ENCODE measurements at places on chromosomes 7 and 10.

GRCh38 chr7:57685418-57685817 lies 235.4 kb downstream of the ZNF716 start:
- no peak for DNase-seq

GRCh38 chr10:133123746-133124356 lies 36.1 kb downstream of the ADGRA1 start:
- DNase-seq, result no peak

GRCh38 chr7:120654241-120654640 lies 203.7 kb downstream of the TSPAN12 start:
- no peak for DNase-seq

DNA sequence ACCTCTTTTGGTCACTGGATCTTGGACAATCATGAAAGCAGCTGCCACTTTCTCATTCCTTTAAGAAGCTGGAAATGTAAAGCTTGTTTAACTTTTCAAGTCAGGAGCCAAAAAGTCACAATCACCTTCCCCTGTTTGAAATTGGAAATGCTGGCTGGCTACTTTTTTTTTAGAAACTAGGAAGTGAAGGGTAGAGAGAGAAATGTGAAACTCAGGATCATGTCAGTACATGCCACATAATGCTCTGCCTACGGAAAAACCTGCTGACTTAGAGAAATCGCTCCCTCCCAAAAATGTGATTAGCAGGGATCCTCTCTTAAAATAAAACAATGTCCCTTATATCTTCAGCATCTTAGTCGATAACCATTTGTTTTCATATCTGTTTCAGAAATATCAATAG lies 188.4 kb upstream of the C7orf33 start:
- DNase-seq, result no peak

- no peak for DNase-seq
Measured at GRCh38 chr10:97525683-97526110, 27.0 kb downstream of the UBTD1 start.

DNA sequence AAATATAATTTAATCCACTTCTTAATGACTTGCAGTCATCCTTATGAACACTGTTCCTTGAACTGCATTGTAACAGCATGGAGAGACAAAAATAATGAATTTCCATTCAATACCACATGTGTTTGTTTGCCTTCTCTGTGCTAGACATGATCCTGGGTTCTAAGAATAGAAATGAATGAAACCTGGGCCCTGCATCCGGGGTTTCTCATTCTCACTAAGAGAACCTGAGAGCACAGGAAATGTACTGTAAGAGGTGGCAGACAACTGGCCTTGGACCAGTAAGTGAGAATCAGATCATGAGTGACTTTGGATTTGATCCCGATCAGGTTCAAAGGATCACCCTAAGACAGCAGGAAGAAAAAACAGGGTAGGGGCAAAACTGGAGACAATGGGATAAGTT lies 37.2 kb upstream of the CUL1 start:
- no peak for DNase-seq

- no peak for DNase-seq
Measured at GRCh38 chr7:101717628-101718357, 88.7 kb upstream of the MYL10 start.

GRCh38 chr7:154892459-154892858 lies 110.5 kb downstream of the PAXIP1 start:
- no peak for DNase-seq

DNA sequence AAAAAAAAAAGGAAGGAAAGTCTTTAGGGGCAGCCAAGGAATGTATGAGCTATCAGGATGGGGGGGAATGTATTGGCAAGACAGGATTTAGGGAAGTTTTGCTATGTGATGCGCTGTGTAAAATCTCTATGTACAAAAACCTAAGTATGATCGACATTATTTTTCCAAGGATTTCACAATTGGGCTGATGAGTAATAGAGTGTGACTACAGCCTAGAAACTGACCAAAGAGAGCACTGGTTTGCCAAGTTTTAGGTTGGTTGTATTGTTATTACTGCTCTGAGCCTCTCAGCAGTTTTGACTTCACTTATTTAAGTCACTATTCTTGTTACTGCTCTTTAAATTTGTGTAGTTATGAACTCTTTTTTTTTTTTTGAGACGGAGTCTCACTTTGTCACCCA lies 107.3 kb downstream of the NRCAM start:
- DNase-seq, result no peak

GRCh38 chr10:76175533-76176165 lies 744.2 kb downstream of the LRMDA start:
- no peak for DNase-seq

GRCh38 chr10:44992070-44992731 lies 8.5 kb upstream of the ZNF22 start:
- DNase-seq, result no peak

DNA sequence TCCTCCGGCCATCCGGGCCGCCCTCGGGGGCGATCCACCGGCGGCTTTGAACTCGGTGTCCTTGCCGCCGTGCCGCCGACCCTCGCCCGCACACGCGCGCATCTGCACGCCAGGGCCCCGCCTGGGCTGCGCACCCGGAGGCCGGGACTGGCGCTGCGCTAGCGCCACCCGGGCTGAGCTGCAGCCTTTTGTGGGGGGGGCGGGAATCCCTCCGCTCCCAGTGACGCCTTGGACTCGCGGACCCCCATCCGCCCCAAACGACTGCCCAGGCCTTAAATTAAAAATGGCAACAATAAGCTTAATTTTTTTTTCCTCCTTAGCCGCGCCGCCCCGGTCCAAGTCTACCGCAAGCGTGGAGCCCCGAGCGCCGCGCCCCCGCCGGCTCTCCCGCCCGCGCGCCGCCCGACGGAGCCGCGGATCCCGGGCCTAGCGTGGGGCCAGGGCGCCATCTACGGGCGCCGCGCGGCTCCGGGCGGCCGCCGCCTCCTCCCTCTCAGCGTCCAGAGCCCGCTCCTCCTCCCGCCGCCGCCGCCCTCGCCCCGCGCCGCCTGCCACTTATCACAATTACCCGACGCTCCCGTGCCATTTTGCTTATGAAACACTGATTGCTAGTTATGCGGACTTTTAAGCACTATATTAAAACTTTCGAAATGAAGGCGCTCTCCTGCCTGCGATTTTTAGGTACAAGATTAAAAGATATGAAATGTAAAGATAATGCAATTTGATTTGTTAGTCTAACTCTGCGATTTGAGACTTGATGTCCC lies 7.5 kb upstream of the EBF3 start:
- DNase-seq, result peak; percentile 51

DNA sequence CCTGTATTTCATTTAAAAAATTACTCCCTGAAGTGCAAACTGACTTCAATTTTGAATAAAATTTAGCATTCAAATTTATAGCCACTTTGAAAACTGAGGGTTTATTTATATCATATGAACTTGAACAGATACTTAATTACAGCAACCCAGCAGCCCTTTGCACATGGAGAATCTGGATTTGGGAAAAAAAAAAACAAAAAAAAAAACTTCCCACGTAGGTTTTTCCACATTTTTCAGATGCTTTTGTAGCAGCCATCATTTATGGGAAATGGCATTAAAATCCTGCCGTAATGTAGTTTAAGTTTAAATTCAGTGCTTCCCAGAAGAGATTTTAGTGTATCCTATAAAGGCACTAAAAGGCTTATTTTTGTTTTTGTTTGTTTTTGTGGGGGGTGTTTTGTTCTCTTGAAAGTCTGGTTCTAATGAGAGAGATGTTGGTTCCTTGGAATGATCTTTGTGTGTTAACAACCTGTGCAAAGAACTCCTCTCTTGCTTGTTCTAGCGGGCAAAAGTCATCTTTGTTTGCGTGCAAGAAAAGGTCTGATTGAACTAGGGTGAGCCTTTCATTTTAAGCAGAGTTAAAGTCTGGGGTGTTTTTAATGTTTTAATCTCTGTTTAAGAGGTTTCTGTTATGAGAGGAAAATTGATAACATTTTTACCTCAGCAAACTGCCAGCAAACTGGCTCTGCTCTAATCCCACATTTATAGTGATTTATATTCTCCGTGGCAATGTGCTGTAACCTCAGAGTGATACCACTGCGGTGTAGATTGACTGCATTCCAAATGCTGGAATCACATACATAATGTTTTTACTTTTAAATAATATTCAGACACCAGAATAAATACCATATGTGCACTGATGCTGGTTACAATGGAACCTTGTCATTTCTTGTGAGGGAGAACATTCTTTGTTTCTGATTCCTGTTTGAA lies 105.5 kb downstream of the WNT2 start:
- no peak for DNase-seq

- DNase-seq, result no peak
Measured at GRCh38 chr7:122746948-122747347, 44.2 kb upstream of the RNF148 start.

- no peak for DNase-seq
Measured at GRCh38 chr10:93166134-93166533, 92.4 kb downstream of the CYP26A1 start.

- no peak for DNase-seq
Measured at GRCh38 chr7:33876596-33877274, 28.6 kb upstream of the BMPER start.

GRCh38 chr7:123209786-123210185 lies 10.0 kb upstream of the SLC13A1 start:
- no peak for DNase-seq

DNA sequence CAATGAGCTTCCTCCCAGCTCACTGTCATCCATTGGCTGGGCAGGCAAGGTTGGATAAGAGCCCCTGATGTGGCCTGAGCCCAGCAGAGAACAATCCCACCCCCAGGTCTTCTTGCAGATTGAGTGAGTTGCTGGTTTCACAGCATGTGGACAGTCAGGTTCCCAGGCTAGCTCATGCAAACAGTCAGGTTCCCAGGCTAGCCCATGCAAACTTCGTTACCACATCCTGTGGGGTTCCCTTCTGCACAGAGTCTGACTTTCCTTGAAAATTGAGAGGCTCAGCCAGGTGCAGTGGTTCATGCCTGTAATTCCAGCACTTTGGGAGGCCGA lies 67.1 kb downstream of the TMEM130 start:
- DNase-seq, result no peak

- no peak for DNase-seq
Measured at GRCh38 chr7:107778283-107778682, 24.7 kb downstream of the SLC26A3 start.

DNA sequence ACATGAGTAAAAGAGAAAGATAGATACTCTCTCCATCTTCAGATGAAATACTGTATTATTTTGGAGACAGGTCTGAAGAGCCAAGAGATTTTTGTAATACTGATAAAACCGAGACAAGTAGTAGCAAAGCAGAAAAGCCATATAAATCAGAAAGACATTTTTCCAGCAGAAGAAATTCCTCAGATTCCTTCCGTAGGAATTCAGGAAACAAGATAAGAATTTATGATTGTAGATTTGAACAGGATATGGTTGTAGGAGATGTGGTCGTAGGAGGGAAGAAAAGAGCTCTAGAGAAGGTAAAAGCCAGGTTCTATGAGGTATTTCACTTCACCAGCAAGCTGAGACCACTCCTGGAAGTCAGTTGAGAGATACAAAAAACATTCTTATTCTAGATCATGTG lies 17.6 kb upstream of the AASS start:
- no peak for DNase-seq

- no peak for DNase-seq
Measured at GRCh38 chr10:4450981-4451908, 374.8 kb upstream of the AKR1E2 start.

- no peak for DNase-seq
Measured at GRCh38 chr10:1295756-1296480, 239.7 kb downstream of the WDR37 start.

DNA sequence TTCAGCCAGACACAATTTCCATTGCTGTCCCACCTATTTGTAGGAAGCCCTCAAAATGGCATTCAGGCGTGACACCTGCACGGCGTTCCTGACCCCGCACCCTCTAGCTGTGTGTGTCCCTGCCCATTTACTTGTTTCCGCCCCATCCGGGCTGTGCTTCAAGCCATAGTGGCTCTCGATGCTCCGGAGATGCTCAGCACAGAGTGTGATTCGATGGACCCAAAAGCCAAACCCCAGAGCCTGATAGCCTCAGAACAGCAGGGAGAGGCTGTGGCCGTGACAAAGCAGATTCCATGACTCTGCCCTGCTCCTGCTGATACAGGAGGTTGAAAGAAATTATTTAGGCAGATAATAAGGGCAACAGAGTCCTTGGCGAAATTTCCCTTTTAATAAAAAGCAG lies 13.4 kb downstream of the BUD31 start:
- DNase-seq, result no peak

- no peak for DNase-seq
Measured at GRCh38 chr7:53306846-53307245, 271.4 kb downstream of the POM121L12 start.

- no peak for DNase-seq
Measured at GRCh38 chr10:44382131-44382858, 2.6 kb downstream of the CXCL12 start.

- no peak for DNase-seq
Measured at GRCh38 chr10:89097226-89097625, 106.6 kb downstream of the FAS start.

DNA sequence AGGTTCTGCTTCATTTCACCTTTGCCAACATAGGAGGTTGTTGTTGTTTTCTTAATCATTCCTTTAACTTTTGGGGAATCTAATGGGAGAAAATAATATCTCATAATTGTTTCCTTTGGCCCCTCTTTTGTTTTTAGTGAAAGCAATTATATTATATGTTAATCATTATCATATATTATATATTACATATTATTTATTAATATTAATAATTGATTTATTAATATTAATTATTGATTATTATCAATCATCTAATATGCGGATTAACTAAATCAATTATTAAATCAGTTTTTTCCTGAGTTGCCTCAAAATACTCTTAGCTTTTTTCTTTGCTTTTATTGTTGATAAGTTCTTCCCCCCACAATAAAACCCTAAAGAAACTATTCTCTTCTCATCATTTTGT lies 443.8 kb downstream of the GATA3 start:
- no peak for DNase-seq

DNA sequence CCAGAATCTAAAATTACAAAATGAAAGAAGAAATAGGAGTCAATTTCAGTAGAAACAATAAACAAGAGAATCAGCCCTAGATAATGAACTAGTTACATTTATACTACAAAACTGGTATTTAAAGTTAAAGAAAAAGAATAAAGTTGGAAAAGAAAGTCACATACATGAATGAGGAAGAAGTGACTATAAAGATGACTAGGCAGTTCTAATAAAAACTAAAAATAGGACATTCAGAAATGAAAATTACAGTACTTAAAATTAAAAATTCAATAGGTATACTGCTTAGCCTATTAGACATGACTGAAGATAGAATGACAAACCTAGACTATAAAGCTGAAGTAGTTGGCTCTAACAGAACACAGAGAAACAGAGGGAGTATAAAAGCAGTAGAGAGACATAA lies 108.8 kb downstream of the AHR start:
- DNase-seq, result no peak

DNA sequence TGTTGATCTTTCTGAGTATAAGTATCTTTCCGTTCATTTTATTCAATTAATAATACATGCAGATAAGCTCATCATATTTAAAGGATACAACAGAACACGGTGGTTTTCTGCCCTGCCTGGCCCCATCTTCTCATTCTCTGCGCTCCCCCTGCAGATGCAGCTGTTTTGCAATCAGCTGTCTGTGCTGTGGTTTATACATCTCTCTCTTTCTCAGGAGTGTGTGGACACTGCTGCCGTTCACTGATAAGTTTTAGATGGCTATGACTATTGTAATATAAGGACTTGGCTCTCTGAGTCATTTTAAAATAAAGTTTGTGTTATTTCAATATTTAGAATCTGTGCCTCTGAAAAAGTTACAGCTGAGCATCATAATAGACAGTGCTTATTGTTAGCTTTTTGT lies 54.5 kb downstream of the CUL1 start:
- no peak for DNase-seq

Data from hypothalamus (tissue), 51 donors.